ENCODE measurements at places on chromosomes 2 and 18.

DNA sequence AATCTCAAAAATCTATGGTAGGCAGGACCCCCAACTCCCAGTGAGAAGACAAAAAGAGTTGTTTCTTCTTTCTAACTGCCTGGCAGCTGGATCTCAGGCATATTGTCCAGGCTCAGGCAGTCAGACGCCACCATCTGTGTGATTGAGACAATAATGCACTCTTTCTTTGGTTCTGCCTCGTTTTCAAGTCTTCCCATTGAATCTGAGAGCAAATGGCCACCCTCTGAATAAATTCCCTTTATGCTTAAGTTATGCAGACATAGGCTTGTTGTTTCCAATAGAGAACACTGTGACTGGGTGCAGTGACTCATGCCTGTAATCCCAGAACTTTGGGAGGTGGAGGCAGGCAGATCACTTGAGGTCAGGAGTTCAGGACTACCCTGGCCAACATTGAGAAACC is 15.3 kb upstream of the CD207 start:
- no peak for DNase-seq

GRCh38 chr2:150700666-150701580 is 213.5 kb upstream of the RND3 start:
- no peak for DNase-seq

DNA sequence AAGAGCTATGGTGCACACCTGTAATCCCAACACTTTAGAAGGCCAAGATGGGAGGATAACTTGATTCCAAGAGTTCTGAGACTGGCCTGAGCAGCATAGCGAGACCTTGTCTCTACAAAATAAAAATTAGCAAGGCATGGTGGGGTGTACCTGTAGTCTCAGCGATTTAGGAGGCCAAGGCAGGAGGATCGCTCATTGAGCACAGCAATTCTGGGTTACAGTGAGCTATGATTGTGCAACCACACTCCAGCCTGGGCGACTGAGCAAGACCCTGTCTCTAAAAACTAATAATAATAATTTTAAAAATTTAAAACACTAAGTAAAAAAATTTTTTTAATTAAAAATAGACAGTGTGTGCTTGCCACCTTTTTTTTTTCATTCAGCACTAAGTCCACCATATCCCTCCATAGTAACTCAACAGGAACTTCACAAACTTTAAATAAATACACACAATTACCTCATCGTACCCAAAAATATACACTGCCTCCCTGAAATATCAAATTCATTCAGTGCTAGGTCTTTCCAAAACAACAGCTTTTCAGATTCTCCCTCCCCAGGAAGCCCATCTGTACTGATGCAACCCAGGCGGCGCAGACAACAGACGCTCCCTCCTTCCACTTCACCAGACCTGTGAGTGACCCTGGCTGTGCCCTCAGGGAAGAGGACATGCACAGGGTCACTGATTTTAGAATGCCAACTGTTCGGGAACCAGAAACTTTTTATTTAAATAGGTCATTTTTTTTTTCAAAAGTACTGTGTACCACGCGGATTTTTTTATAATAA is 29.6 kb downstream of the FAM168B start:
- no peak for DNase-seq

- no peak for DNase-seq
Observed at GRCh38 chr2:148484066-148484465, 160.5 kb upstream of the EPC2 start.

DNA sequence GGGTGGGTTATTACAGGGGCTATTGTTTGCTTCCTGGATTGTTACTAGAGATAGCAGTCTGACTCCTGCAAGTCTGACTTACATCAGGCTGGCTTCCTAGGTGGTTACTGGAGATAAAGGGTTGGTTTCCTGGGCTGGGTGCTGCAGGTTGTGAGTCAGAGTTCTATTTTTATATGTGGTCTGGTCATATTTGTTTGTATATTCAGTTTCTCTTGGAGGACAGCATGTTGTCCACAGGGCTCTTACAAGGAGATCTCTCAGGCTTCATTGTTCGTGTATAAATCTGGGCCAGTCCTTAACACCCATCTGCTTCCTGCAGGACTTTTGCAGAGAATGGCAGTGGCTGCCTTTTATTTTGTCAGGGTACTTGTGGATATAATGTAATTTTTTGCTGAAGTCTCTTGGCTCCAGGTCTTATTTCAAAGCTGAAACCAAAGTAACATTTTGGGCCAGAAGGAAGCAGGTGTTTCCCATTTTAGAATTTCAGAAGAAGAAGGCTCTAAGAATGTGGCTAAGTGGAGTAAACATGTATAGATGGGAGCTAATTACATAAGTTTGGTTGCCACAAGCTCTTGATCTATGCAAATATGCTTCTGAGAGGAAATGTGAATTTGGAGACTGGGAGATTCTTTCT is 65.9 kb upstream of the SLC16A14 start:
- DNase-seq: no peak

DNA sequence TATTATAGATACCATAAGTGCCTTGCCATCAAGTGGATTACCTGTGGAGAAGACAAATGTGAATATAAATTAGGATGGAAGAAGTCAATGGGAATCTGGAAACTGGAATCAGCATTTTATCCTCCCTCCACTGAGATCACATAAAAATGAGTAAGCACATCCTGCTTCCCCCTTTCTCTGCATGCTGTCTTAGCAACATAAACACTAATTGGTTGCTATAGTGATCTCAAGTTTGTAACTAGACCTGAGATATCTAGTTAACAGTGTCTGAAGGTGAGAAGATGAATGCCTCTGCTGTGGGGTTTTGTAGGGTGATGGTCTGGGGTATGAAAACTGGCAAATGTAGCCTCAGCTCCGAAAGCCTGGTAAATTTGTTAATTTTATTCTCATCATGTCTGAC is 1357.5 kb upstream of the CELF4 start:
- DNase-seq: no peak

DNA sequence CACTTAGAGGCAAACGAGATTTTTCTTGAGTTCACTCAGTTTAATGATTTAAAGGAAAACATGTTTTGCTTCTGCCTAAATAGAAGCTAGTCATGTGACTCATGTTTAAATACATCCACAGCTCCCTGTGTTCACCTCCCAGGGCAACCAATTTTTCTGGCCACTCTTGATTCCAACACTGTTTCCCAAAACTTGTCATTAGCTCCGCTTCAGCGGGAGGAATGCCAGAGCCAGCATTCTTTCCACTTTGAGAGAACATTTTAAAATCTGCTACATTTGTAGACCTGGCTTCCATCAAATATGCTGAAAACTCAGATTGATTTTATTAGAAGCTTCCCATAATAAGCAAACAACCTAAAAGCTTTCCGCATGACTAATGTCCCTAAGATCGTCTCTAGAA is 2.8 kb upstream of the CYS1 start:
- no peak for DNase-seq

DNA sequence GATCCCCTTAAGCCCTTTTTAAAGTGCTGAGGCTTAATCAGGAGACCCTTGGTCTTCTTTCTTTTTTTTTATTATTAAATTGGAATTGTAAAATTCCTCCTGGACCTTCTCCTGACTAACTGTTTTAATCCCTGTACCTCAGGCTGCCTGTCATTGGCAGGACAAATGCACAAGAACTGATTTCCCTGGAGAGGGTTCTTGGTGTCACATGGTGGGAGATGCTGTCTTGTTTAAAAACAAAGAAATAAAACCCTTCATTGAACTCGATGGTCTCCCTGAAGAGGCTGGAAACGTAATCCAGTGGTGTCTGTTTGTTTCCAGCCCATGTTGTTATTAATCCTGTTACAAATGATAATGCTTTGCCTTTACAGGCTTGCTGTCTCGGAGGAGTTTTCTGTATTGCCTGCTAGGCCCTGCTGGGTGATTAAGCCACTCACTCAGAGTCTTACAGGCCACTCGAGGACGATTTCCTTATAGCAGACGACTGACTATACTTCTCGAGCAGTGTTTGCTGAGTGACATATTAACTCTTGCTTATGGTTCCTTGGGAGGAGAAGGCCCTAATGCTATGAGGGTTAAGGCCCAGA is 100.5 kb upstream of the MGAT5 start:
- DNase-seq: no peak

DNA sequence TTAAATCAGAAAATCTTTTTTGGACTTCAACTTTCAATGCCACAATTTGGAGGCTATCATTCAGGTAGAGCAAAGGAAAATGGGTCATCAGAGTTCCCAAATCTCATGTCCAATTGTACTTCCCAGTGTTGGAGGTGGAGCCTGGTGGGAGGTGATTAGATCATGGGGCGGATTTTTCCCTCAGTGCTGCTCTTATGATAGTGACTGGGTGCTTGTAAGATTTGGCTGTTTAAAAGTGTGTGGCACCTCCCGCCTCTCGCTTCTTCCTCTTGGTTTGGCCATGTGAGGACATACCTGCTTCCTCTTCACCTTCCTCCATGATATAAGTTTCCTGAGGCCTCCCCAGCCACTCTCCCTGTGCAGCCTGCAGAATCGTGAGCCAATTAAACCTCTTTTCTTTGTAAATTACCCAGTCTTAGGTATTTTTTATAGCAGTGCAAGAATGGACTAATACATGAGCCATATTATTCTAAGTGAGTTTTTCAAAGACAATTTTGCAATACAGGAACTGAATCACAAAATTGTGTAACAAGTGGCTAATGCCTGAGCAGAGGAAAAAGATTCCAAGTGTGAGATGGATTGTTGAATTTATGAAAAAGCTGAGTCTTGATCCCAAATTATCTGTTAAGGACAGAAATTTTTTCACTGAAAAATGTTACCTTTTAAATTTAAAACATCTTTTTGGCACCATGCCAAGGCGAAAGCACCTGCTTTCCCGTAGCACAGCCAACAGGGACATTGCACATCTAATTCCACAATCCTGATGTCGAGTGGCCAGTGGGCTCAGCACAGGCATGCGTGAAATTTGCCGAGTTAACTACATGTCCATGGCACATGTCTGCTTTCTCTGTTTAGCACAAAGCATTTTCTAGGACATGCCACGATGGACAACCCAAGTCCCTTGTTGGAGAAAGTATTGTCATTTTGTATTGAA is 150.9 kb downstream of the COL6A3 start:
- DNase-seq: no peak

GRCh38 chr2:121707344-121707919 is 29.2 kb downstream of the NIFK start:
- no peak for DNase-seq

GRCh38 chr2:28633746-28634145 is 117.9 kb upstream of the PPP1CB start:
- no peak for DNase-seq

DNA sequence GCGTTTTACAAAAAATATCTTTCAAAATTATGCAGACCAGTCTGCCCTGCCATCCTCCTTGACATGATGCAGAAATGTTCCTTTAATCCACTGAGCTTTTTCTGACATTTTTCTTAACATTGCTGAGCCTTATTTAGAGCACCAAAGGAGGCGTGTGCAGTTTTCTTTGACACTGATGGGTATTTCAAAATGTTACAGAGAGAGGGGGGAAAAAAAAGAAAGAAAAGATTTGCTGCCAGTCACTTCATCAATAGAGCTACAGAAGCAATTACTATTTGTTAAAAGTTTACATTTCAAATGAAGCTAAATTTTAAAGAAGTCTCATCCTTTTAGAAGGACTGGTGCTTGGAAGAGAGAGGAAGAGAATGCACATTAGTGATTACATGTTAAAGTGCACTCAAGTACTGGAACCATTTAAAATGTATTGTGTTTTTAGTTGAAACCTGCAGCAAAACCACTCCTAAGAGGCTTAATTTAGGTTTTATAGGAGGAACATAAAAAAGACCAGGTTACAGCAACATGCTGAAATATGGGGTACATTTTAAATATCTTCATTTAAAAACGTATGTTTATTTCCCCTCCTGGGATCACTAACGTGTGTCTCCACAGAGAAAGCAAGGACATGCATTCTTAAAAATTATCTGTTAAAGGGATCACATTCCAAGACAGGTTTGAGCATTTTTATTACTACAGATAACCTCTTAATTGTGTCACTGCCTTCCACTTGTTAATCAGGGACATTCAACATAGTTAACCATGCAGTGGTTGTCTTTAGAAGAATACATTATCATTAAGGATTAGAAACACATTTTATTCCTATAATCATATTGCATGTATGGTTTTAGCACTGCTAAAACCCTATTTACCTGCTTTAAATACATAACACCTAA is 258.4 kb downstream of the MEIS1 start:
- no peak for DNase-seq

Data from dorsolateral prefrontal cortex (tissue), 122 donors.